ENCODE measurements at places on chromosomes 4 and X. TPM values are rescaled to one million over a fixed set of nuclear protein-coding genes. Genes with fewer than 3 reads are reported as not detected.

The PCDH18 gene
- 6.6 TPM for total RNA-seq

The WDR44 gene
- 11.1 TPM for total RNA-seq

The GATA1 gene
- total RNA-seq = not detected

The GBA3 gene
- not detected for total RNA-seq

The CLDN34 gene
- total RNA-seq = not detected

DNA sequence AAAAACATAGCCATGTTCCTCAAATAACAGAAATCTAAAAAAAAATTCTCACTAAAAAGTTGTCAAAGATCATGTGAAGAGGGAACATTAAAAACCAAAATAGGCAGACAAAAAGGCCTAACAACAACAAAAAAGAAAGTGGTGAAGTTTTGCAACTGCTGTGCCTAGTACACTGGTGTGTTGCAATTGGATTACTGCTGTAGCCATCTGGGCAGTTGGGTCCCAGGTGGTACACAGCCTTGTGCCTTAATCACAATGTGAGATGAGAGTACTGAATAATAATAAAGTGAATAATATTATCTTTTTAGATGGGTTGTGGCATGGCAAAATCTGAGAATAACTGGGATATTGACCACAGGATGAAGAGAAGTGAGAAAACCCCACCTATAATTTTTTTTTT is 12.0 kb downstream of the C4orf54 start:
- no peaks in the 10 kb centered on the region for H3K4me1 ChIP-seq
- DNase-seq = no peak
- H3K27me3 ChIP-seq = peaks cover 2% of the 10 kb centered on the region
- H3K4me3 ChIP-seq = no peak overlapping the region
- H3K36me3 ChIP-seq = no peaks in the 10 kb centered on the region

DNA sequence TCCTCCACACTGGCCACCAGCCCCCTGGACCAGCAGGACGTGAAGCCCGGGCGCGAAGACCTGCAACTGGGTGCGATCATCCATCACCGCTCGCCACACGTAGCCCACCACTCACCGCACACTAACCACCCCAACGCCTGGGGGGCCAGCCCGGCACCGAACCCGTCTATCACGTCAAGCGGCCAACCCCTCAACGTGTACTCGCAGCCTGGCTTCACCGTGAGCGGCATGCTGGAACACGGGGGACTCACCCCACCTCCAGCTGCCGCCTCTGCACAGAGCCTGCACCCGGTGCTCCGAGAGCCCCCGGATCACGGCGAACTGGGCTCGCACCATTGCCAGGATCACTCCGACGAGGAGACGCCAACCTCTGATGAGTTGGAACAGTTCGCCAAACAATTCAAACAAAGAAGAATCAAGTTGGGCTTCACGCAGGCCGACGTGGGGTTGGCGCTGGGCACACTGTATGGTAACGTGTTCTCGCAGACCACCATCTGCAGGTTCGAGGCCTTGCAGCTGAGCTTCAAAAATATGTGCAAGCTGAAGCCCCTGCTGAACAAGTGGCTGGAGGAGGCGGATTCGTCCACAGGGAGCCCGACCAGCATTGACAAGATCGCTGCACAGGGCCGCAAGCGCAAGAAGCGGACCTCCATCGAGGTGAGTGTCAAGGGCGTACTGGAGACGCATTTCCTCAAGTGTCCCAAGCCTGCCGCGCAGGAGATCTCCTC is 600 bp downstream of the POU3F4 start:
- H3K36me3 ChIP-seq = no peaks in the 10 kb centered on the region
- H3K27me3 ChIP-seq = peaks cover 66% of the 10 kb centered on the region
- H3K4me3 ChIP-seq = peak overlapping the region; percentile 28
- no peak for DNase-seq
- peaks cover 5% of the 10 kb centered on the region for H3K4me1 ChIP-seq

DNA sequence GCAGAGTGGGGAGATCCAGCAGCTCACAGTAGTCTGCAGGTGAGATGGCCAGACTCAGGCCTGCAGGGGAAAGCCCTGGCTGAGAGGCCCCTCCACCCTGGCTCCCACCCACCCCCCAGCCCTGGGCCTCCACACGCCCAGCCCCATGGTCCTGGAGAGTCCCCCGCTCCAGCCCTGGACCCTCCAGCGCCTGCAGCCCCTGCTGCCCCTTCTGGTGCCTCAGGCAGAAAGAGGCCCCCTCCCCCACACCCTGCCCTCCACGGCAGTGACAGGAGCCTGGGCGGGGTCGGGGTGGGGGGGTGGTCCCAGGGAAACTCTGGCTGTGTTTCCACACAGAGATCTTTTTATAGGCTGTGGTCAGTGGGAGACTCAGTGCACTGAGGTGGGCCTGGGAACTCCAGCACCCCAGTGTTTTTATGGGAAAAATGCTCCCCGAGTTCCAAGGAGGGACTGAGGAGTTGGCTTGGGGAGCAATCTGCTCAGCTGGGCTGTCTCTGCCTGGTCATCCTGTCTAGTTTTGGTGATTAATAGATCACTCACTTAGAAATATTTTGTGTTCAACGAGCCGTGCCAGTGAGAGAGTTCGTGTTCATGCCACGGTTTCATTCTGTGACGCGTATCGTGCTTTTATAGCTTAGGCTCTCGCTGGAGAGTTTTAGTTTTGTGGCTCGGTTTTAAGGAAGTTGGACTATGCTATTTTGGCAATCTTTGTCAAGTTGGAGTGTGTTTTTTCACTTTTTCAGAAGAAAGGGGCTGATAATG is 53.1 kb upstream of the HGFAC start:
- no peak for DNase-seq
- H3K4me1 ChIP-seq = peaks cover 77% of the 10 kb centered on the region
- no peaks in the 10 kb centered on the region for H3K36me3 ChIP-seq
- peak overlapping the region; percentile 48 for H3K4me3 ChIP-seq
- peak overlapping the region; percentile 88 for H3K27ac ChIP-seq

DNA sequence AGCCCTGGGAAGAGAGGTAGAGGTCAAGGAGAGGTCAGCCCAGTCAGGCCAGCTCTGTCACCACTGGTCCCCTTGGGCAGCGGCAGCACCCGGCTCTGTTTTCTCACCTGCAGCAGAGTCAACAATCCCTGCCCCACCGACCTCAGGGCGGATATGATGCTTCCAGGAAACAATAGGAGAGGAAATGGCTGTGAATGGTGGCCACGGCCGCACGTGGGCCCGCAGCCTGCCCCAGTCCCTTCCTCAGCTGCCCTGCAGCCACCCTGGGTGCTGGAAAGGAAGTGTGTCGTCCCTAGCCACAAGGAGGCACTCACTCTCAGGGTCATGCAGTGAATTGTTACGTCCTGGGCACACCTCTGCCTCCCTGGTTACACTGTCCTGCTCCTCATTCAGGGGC is 92.5 kb upstream of the ENPP6 start:
- H3K4me1 ChIP-seq = no peaks in the 10 kb centered on the region
- no peak overlapping the region for H3K27ac ChIP-seq
- H3K4me3 ChIP-seq = no peak overlapping the region

DNA sequence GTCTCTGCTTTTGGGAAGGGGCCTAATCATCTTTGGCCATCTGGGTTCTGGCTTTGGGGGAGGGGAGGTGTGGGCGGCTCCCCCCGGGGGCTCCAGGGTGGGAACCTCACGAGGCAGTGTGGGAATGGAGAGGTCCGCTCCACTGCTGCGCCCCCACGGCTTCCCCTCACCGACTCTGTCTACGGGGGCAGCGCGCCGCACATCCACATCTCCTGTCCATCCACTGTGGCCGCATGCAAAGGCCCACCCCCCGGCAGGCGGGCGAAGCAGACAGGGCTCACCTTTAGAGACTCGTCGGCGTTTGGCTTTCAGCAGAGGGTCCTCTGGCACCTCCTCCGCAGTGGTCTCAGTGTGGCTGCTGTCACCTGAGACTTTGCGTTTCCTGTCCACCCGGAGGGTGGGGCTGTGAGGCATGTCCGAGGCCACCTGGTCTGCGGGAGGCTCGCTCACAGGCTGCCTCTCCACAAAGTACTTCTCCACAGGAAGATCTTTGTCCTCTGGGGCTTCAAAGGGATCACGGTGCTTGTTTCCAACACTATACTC is 33.6 kb downstream of the BCOR start:
- DNase-seq = peak; percentile 43
- peaks cover 26% of the 10 kb centered on the region for H3K36me3 ChIP-seq
- H3K4me1 ChIP-seq = peaks cover 8% of the 10 kb centered on the region
- H3K27ac ChIP-seq = no peak overlapping the region
- H3K4me3 ChIP-seq = no peak overlapping the region

- no peak for DNase-seq
- H3K4me1 ChIP-seq = no peaks in the 10 kb centered on the region
Measured at GRCh38 chrX:133854290-133854689, 131.1 kb downstream of the GPC3 start.

- H3K4me1 ChIP-seq = peaks cover 42% of the 10 kb centered on the region
- no peak for DNase-seq
- H3K4me3 ChIP-seq = peak overlapping the region; percentile 52
- no peaks in the 10 kb centered on the region for H3K36me3 ChIP-seq
- H3K27ac ChIP-seq = no peak overlapping the region
- H3K27me3 ChIP-seq = peaks cover 60% of the 10 kb centered on the region
Measured at GRCh38 chr4:153787061-153787560, 1.8 kb downstream of the SFRP2 start.

DNA sequence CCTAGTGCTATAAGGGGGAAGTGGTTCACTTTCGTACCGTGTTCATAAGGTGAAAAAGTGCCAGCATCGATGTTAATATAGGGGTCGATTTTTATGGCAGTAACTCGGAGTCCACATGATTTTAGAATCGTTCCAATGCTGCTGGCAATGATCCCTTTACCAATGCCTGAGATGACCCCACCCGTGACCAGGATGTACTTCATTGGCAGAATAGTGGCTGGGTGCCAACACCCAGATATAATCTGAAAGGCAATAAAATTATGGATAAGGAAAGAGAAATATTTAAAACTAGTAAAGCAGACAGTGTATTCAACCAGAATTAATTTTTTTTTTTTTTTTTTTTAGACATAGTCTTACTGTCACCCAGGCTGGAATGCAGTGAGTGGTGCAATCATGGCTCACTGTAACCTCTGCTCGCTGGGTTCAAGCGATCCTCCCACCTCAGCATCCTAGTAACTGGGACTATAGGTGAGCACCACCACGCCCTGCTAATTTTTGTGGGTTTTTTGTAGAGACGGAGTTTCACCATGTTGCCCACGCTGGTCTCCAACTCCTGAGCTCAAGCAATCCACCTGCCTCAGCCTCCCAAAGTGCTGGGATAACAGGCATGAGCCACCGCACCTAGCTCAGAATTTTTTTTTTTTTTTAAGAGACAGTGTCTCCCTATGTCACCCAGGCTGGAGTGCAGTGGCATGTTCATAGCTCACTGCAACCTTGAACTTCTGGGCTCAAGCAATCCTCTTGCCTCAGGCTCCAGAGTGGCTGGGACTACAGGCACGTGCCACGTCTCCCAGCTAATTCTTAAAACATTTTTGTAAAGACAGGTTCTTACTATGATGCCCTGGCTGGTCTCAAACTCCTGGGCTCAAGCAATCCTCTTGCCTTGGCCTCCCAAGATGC is 9.5 kb downstream of the CTPS2 start:
- no peak overlapping the region for H3K4me3 ChIP-seq
- H3K36me3 ChIP-seq = peaks cover 3% of the 10 kb centered on the region
- H3K27ac ChIP-seq = no peak overlapping the region
- H3K4me1 ChIP-seq = no peaks in the 10 kb centered on the region
- no peaks in the 10 kb centered on the region for H3K27me3 ChIP-seq

- H3K4me1 ChIP-seq = no peaks in the 10 kb centered on the region
- H3K27ac ChIP-seq = no peak overlapping the region
- no peaks in the 10 kb centered on the region for H3K36me3 ChIP-seq
- no peaks in the 10 kb centered on the region for H3K27me3 ChIP-seq
- DNase-seq = no peak
Measured at GRCh38 chr4:130985371-130985770, 1889.4 kb downstream of the C4orf33 start.

DNA sequence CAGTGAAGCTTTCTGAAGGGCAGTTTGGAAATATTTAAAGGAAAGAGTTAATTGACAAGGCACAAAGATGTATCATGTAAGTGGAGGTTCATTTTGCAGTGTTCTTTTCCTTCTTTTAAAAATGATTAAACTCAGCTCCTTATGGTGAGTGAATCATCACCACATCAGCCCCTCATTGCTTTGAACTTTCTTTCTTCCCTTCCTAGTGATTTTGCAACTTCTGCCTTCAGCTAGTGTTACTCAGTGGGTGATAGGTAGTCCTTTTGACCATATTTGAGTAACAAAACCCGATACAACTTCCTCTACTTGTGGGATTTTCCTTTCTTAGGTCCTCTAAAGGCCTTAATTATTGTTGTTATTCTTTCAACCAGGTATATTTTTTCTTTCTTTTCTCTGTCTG is 8.2 kb downstream of the ZCCHC4 start:
- no peak for DNase-seq
- no peaks in the 10 kb centered on the region for H3K4me1 ChIP-seq
- no peaks in the 10 kb centered on the region for H3K27me3 ChIP-seq
- no peak overlapping the region for H3K27ac ChIP-seq
- H3K4me3 ChIP-seq = no peak overlapping the region
- peaks cover 39% of the 10 kb centered on the region for H3K36me3 ChIP-seq

- no peak for DNase-seq
- no peak overlapping the region for H3K27ac ChIP-seq
- peaks cover 18% of the 10 kb centered on the region for H3K4me1 ChIP-seq
- H3K27me3 ChIP-seq = no peaks in the 10 kb centered on the region
Measured at GRCh38 chr4:15478724-15479088, 9.0 kb downstream of the CC2D2A start.

Data from suprapubic skin (tissue), 4 donors.